ENCODE measurements at places on chromosomes 4 and X. TPM values are rescaled to one million over a fixed set of nuclear protein-coding genes. Genes with fewer than 3 reads are reported as not detected.

DNA sequence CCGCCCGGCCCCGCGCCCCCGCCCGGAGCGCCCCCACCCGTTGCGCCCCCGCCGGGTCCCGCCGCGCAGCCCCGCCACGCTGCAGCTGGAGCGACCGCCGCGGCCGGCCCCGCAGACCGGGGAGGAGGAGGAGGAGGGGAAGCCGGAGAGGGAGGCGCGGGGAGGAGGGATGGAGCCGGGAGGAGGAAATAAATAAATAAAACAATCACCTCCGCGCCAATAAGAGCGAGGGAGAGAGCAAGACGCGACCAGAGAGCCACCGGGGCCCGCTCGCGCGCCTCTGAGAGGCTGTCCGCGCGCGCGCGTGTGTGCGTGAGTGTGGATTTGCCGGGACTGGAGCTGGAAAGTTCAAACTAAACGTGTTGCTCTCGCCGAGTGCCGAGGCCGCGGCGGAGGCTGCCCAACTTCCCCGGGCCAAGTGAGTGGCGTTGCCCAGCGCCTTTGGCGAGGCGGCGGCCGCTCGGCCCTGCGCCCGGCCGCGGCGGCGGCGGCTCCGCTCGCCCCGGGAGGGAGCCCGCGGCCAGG, 2184.4 kb upstream of the TENM3 start:
- H3K27ac ChIP-seq: no peak overlapping the region
- H3K36me3 ChIP-seq: peaks cover 22% of the 10 kb centered on the region
- no peaks in the 10 kb centered on the region for H3K27me3 ChIP-seq
- peak; percentile 32 for DNase-seq

GRCh38 chr4:141912831-141913230, 276.4 kb downstream of the IL15 start:
- no peaks in the 10 kb centered on the region for H3K27me3 ChIP-seq
- no peaks in the 10 kb centered on the region for H3K4me1 ChIP-seq
- DNase-seq: no peak
- no peaks in the 10 kb centered on the region for H3K36me3 ChIP-seq
- H3K4me3 ChIP-seq: no peak overlapping the region

GRCh38 chr4:95980877-95981360, 141.0 kb downstream of the PDHA2 start:
- H3K27ac ChIP-seq: no peak overlapping the region
- H3K27me3 ChIP-seq: no peaks in the 10 kb centered on the region
- H3K36me3 ChIP-seq: no peaks in the 10 kb centered on the region
- no peak overlapping the region for H3K4me3 ChIP-seq
- no peaks in the 10 kb centered on the region for H3K4me1 ChIP-seq
- no peak for DNase-seq

- H3K4me3 ChIP-seq: peak overlapping the region; percentile 74
- no peak overlapping the region for H3K27ac ChIP-seq
- peaks cover 12% of the 10 kb centered on the region for H3K36me3 ChIP-seq
- H3K27me3 ChIP-seq: no peaks in the 10 kb centered on the region
- DNase-seq: no peak
These were observed 926 bp downstream of the NDP start for GRCh38 chrX:43971966-43972961.

DNA sequence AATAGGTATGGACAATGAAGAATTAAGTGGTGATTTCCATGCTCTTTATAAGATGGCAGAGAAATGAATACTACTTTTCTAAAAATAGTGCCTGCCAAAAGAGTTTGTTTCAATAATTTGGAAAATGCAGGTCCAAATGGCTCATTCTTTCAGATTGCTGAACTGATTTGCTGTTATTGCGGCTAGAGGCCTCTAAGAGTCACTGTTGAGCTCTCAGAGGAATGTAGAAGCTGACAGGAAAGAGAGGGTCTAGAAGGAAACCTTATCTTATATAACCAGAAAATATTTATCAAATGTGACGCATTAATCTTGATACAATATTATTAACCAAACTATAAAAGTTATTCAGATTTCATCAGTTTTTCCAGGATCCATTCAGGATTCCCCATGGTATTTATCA, 65.7 kb upstream of the PAGE1 start:
- peak; percentile 6 for DNase-seq
- H3K27ac ChIP-seq: no peak overlapping the region
- H3K36me3 ChIP-seq: no peaks in the 10 kb centered on the region
- peaks cover 8% of the 10 kb centered on the region for H3K4me1 ChIP-seq
- no peak overlapping the region for H3K4me3 ChIP-seq
- peaks cover 47% of the 10 kb centered on the region for H3K27me3 ChIP-seq

DNA sequence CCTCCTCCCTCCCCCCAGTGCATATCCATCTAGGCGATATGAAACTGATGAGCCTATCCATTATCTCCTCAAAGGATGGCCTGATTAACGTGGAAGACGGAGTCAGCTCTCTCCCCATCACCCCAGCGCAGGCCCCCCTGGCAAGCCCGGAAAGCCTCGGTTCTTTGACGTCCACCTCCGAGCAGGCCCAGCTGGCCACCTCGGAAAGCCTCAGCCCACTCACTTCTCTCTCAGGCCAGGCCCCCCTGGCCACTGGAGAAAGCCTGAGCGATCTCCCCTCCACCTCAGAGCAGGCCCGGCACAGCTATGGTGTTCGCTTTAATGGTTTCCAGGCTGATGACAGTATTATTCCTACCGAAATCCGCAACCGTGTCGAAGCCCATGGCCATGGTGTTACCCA, 14.8 kb downstream of the GABRQ start:
- peaks cover 3% of the 10 kb centered on the region for H3K36me3 ChIP-seq
- DNase-seq: no peak
- no peaks in the 10 kb centered on the region for H3K4me1 ChIP-seq
- H3K27ac ChIP-seq: no peak overlapping the region
- peaks cover 97% of the 10 kb centered on the region for H3K27me3 ChIP-seq

Gene GBA3
- 0.54 TPM for total RNA-seq

Measured in Calu3 (cell line).